NCI-H2081 treated with DMSO at 0.1 percent for 48 hours (cell line): ENCODE measurements at places on chromosomes 11 and 22.
A peak's percentile ranks its signal among the peaks of the same experiment; 100 is the strongest.

DNA sequence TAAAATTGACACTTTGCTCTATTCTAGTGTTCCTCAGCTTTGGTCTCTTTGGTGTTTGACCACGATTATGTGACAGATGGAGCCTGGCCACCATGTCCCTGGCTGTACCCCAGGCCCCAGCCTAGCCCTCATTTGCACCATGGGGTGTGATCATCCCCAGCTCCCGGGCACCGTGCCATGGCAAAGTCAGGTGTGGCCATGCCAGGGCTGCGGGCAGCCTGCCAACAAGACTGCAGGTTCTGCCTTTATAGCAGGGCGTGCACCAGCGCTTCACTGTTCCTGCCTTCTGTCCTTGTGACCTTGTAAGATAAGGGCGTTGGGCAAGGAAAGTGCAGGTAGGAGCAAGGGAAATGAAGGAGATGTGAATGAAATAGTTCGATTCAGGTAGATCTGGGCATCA, 22.4 kb upstream of the APOBEC3A start:
- DNase-seq = peak; percentile 69

DNA sequence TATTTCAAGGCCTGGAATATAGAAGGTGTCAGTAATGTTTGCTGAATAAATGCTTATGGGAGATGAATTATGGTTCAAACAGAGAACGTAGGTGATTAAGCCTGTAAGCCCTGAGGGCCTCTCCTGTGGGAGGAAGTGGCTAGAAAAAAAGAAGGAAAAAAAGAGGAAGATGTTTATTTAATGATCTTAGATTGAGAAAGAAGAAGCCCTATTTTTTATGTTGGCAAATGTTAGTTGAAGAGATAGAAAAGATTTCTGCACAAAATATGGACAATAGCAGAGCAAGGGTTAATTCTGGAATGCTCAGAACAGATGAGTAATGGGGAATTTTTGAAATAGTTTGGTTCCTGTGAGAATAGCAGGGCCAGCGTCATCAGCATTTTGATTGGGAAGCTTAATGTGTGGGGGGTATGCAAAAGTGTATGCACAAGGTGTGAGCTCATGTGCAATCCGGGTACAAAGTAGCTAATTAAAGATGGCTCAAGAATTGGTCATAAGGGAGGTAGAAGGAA, 95.7 kb downstream of the TEAD1 start:
- DNase-seq = peak; percentile 57

- DNase-seq = no peak
These were observed 69.6 kb upstream of the PITPNB start for GRCh38 chr22:27988704-27989103.

DNA sequence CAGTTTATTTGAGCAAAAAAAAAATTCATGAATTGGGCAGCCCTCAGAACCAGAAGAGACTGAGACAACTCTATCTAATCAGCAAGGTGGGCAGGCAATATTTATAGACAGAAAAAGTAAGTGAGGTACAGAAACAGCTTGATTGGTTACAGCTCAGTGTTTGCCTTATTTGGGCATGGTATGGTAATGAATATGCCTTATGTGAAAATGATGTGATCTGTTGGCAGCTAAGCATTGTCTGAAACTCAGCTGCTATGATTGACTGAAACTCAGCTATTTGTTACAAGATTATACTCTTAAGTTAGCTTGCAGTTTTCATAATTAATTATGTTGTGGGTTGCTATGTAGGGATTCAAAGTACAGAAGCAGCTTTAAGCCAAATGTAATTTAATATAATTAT, 127.6 kb downstream of the CNTN5 start:
- no peak for DNase-seq

DNA sequence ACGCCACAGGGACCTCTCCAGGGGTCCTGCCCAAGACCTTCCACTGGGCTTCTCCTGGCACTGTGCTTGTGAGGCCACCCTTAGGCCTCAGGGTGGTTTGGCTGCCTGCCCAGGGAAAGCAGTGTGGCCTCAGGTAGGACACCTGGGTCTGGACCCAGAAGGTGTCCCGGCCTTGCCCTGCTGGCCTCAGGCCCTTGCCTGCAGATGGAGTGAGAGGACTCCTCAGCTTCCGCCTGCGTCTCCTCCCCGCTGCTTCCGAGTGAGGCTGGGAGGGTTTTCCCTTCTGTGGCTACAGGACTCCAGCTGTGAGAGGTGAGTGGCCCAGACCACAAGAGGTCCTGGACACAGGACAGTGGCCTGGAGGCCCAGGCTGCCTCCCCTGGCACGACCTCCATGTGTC, 60.4 kb downstream of the WNT7B start:
- DNase-seq = no peak

DNA sequence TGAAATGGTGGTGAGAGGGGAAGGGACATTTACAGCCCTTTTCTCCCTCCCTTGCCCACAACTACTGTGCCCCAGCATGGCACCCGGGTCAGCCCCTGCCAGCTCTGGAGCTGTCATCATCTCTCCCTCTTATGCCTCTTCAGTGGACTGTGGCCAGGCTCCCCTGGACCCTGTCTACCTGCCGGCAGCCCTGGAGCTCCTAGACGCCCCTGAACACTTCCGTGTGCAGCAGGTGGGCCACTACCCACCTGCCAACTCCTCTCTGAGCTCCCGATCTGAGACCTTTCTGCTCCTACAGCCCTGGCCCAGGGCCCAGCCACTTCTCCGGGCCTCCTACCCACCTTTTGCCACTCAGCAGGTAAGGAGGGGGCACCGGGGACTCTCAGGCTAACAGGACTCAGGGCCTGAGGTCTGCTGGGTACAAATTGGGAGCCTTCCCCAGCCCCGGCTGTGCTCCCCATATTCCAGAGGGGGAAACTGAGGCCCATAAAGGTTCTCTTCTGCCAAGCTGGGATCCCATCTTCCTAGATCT, 2.9 kb downstream of the TMEM132A start:
- DNase-seq = no peak

DNA sequence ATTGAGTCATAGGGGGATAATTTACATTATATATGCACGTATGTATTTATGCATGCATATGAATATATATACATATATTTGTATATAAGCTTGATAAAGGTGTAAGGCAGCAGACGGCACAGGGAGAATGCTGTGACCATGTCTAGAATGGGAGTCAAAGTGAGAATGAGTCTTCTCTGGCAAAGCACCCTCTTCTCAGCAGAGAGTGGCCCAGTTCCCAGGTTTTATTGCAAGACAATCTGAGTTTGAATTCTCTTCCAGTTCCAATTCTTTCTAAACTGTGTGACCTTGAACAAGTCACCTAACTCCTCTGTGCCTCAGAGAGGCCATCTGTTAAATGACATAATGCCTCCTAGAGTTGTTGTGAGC, 13.8 kb downstream of the EHF start:
- DNase-seq = no peak

DNA sequence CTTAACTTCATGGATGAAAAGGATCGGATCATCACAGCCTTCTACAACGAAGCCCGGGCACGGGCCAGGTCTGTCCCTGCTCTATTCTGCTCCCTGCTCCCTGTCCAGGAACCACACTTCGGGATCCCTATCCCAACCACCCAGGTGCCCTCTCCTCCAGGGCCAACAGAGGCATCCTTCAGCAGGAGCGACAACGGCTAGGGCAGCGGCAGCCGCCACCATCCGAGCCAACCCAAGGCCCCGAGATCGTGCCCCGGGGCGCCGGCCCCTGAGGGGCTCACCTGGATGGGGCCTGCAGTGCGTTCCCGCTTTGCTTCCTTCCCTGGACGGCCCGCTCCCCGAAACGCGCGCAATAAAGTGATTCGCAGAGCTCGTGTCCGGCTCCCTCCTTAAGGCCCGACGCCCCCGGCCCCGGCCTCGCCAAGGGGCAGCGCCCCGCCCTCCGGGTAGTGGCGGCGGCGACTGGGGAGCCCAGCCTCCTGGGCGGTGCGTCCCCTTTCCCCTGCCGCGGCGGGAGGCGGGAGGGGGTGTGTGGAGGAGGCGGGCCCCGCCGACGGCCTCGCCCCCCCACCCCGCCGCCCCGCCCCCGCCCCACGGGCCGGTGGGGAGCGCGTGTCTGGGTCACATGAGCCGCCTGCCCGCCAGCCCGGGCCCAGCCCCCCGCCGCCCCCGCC, at the start of gene VEGFB:
Gene VEGFB, plus strand, starts transcription at position 672 of the 674 bp plus-strand sequence. CDS start 250 bp downstream, outside the sequence.
- no peak for DNase-seq

DNA sequence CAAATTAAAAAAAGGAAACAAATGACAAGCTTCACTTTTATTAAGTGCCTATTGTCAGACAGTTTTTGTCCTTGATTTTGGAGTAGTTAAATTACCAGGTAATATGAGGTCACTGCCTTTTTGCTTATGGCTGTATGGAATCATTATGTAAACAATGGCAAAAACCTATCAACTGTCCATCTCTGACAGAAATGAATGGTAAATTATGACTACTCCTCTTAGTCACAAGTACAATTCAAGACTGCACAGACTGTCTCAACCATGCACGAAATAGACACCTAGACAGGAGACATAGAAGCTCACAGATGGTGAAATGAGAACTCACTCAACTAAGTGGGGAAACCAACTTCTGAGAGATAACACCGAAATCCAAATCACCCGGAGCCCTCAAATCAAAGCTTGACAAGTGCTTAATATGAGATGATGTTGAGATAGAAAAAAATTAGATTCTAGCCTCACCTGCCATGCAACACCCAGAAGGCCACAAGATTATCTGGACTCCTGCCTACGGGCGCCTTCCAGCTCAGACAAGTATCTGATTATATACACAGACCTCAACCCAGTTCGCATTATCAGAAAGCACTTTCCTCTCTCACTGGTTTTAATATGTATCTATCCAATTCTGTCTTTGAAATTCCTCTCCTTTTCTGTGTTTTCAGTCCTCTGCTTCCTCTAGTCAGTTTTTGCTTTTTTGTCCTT, 199.3 kb downstream of the CADM1 start:
- no peak for DNase-seq

- DNase-seq = no peak
These were observed 78.8 kb upstream of the NECTIN1 start for GRCh38 chr11:119807841-119808240.

DNA sequence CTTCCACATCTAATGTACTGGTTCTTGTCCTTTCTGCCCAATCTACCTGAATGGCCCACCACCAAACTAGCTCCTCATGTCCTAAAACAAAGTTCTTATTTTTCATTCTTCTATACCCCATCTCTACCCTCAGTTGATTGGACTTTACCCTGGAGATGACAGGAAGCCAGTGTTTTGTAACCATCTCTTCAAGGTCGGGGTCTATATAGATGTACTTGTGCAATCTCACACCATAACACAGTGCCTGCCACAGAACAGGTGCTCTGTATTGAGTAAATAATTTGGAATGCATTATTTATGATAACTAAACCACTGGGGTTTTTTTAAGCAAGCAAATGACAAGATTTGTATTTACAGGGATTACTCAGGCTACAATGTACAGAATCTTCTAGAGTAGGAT, 76.7 kb upstream of the FAM181B start:
- DNase-seq = no peak

DNA sequence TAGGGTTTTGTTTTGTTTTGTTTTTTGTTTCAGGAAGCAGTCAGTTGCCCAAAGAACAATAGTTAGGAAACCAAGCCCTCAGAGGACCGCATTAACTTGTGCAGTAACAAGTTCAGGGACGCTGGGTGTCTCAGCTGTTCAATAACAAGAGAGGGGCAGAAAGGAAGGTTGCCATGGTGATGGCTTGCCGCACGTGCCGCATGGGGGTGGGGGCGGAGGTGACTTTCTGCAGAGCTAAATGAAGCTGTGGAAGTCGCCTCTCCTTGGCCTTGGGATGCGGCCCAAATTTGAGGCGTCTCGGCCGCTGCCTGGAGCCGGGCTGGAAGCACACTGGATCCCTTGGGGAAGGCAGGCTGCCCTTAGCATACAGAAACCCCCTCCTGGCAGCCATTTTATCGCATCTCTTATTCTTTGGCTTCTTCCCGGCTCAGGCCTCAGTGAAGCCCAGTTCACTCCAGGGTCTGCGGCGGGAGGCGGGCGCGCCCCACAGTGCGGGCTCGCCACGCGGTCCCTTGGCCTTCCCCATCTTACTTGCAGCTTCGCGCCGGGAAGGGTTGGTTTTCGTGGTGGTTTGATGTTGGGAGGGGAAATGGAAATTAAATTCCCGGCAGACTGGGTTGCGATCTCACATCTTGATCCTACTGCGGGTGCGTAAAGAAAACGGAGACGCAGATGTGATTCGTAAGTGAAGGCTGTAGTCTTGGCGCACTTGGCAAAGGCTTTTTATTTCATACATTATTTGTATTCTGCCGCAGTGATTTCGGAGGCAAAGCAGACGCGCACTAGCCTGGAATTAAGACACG, 94.3 kb downstream of the SLC17A6 start:
- DNase-seq = no peak

- no peak for DNase-seq
These were observed 66.5 kb upstream of the TOP3B start for GRCh38 chr22:22048981-22049531.

GRCh38 chr11:115959081-115959486, 454.9 kb upstream of the CADM1 start:
- peak; percentile 70 for DNase-seq

DNA sequence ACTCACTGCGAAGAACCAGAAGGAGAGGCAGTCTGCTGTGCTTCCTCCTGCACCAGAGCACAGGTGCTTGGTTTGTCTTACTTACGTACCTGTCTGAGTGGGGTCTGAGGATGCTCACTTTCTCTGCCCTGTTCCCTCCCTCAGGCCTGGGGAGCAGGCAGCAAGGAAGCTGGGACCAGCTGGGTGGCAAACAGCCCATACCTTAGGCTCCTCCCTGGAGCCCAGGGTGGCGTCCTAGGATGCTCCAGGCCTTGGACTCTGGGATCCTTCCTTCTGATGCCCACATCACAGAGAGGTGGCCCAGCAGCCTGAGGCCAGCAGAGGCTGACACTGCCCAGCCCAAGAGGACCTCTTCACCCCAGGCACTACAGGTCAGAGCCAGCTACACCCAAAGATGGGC, 593.2 kb downstream of the BRD1 start:
- no peak for DNase-seq
